ENCODE measurements at places on chromosomes 12 and 14.

DNA sequence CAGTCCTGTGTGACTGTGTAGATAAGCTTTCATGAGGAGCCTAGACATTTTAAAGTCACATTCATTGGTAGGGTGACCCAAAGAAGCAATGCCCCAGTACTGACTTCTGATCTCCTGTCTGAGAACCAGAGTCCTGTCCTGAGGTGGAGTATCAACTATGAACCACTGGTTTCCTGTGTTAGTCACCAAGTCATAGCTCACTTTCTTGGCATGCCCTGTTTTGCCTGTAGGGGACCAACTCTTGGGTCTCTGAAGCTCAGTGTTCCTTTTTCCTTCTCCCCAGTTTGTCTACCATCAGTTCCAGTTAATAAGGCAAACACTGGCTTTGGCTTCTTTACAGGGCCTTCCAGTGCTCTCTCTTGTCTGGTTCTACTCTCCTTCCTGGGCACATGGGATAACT is 97.4 kb downstream of the C12orf75 start:
- no peak for DNase-seq

- DNase-seq = no peak
Measured at GRCh38 chr14:61492474-61492873, 171.1 kb downstream of the PRKCH start.

- DNase-seq = no peak
Measured at GRCh38 chr14:36996133-36996856, 176.1 kb downstream of the SLC25A21 start.

DNA sequence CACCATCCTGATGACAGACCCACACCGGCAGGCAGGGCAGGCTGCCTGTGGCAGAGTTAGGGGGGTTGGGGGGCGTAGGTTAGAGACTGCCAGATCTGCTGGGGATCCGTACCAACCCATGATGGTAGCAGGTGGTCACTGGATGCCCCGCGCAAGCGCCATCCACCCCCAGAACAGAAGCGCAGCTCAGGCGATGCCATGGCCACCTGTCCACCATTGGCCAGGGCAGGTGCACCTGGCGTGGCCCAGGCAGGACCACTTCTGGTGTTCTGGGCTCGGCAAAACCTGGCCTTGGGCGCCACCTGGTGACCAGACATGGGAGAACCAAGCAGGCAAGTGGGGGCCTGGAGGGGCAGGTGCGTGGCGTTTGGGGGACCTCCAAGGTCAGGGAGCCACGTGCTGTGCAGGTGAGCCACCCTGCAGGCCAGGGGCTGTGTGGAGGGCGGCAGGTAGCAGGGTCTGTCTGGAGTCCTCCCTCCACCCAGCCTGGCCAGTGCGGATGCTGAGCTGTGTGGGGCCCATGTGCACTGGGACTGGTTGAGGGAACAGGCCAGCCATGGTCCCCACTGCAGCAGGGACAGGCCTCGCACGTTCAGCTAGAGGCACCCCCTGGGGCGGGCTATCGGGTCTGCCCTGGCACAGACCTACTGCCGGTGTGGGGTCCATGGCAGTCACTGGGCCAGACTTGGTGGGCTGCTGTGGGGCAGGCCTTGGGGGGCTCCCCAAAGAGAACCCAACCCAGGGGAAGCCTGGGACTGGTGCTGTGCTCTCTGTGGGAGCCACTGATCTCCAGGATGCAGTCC is 15.6 kb downstream of the BAG5 start:
- DNase-seq = no peak

GRCh38 chr12:11437966-11438365 is 42.6 kb upstream of the PRB2 start:
- no peak for DNase-seq

DNA sequence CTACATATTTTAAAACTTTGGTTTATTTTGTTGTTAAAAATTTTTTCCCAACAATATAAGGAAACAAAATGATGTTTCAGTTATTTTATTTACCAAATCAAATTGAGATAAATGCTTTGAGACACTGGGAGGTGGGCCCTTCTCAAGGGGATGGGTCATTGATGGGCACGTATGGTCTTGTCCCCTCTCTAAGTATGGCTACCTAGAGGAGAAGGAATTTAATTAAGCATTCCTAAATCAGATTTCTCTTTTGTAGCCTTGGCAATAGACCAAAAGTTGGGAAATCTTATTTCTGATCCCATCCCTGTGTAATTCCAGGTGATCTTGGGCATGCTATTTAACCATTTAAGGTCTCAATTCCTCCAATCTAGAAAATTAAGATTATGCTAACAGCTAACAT is 79.0 kb downstream of the SCN8A start:
- no peak for DNase-seq

DNA sequence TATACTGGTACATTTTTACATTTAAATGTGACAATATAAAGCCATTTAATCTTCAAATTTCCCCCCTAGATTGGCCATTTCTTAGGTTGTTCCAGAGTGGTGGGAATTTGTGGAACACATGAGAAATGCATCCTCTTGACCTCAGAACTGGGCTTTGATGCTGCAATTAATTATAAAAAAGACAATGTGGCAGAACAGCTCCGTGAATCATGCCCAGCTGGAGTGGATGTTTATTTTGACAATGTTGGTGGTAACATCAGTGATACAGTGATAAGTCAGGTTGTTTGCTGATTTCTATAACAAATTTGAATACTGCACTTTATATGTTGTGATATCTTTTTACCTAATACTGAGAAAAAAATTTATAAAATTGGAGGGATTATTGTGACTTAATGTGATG is 7.6 kb upstream of the ZNF410 start:
- DNase-seq = no peak

GRCh38 chr14:103416916-103417315 is 31.7 kb downstream of the MARK3 start:
- no peak for DNase-seq

- no peak for DNase-seq
Measured at GRCh38 chr12:47744005-47744651, 14.6 kb downstream of the RAPGEF3 start.

GRCh38 chr14:43535231-43535838 is 971.7 kb downstream of the FSCB start:
- no peak for DNase-seq

Measured in C1 segment of cervical spinal cord (tissue), 14 donors.